ENCODE measurements at places on chromosomes 4 and X.

GRCh38 chr4:177285953-177286352 is 23.7 kb upstream of the NEIL3 start:
- DNase-seq = no peak

DNA sequence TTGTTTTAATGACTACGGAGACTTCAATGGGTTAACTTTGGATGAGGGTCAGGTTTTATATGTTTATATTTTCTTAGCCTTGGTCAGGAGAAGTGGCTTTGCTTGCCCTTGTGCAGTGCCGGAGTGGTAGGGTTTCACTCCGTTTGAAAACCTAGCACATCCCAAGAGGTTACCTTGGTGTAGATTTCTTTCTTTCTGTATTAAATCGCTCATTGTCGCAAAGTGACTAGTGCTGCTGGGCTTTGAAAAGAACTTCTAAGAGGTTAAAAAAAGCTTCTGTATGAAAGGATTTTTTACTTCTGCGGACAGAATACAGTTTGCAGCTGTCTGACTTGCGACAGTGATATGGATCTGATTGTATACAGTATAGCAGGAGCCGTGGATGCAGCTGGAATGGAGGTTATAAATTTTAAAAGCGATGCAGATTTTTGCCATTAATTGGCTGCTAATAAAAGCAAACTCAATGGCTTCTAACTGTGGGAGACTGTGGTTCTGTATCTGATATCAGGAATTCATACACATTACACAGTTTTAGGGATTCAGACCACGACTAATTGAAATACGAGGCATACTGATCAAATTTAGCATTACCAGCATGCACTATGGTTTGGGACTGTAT is 340.9 kb upstream of the PITX2 start:
- DNase-seq = no peak

GRCh38 chrX:71241301-71241700 is 12.6 kb downstream of the ZMYM3 start:
- no peak for DNase-seq

DNA sequence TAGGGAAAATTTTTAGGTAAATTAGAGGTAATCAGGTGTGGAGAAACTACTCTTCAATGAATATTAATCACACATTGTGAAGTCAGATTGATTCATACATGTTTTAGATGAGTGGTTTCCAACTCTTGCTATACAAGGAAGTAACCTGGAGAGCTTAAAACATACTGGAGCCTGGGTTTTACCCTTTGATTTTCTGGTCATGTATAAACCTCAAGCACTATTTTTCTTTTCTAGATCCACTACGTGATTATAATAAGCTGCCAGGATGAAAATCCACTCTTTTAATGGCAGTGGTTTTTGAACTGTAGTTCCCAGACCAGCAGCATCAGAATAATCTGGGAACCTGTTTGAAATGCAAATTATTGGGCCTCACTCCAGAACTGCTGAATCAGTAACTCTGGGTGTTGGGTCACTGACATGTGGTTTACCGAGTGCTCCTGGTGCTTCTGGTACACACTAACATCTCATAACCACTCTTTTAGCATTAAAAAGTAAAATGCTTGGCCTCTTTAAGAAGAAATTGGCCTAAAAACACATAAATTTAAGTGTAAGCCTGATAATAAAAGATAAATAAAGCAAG is 63.4 kb downstream of the DCAF12L1 start:
- DNase-seq = no peak

GRCh38 chrX:12910423-12911121 is 4.2 kb downstream of the TLR8 start:
- no peak for DNase-seq

- no peak for DNase-seq
Observed at GRCh38 chr4:107743532-107743931, 23.5 kb upstream of the PAPSS1 start.
